ENCODE measurements at places on chromosomes 4 and X.
A peak's percentile ranks its signal among the peaks of the same experiment; 100 is the strongest.

GRCh38 chr4:8163436-8164193, 5.0 kb upstream of the ABLIM2 start:
- DNase-seq, result no peak

DNA sequence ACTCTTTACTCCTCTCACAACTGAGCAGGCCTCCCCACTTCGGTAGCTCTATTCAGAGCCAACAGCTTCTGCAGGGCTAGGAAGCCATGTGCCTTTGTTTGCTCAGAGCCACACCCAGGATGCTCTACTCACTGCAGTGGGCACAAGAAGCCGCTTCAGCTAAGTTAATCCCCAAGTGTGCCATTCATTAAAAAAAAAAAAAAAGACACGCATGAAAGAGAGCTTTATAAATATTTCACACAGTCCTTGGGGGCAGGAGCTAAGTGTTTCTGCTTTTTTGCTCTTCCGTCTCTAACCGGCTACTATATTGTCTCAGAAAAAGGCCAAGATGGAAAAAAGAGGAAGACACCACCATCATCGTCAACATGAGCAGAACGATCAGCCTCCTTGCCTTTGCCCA, 8.1 kb downstream of the CRMP1 start:
- no peak for DNase-seq

- peak; percentile 93 for DNase-seq
These were observed 6.7 kb downstream of the SLC7A11 start for GRCh38 chr4:138235419-138235952.

- DNase-seq, result no peak
These were observed 4.8 kb downstream of the CPE start for GRCh38 chr4:165383591-165384073.

GRCh38 chr4:46390355-46391058, 579 bp upstream of the GABRA2 start:
- no peak for DNase-seq

DNA sequence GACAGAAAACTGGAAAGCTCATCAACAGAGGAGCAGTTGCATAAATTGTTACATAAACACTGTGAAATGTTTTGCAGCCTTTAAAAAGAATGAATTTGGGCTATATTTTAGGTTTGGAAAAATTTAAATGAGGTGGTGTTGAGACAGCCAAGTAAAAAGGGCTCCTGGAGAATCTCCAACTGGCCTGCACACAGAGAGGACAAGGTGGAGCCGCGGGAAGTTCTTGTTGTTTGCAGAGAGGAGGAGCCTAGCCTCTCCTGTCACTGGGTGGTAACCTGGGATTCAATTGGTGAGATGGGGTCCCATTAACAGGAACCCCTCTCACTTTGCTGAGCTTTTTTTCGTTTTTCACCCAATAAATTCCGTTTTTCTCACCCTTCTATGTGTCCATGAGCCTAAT, 13.4 kb downstream of the GIMD1 start:
- DNase-seq, result no peak

DNA sequence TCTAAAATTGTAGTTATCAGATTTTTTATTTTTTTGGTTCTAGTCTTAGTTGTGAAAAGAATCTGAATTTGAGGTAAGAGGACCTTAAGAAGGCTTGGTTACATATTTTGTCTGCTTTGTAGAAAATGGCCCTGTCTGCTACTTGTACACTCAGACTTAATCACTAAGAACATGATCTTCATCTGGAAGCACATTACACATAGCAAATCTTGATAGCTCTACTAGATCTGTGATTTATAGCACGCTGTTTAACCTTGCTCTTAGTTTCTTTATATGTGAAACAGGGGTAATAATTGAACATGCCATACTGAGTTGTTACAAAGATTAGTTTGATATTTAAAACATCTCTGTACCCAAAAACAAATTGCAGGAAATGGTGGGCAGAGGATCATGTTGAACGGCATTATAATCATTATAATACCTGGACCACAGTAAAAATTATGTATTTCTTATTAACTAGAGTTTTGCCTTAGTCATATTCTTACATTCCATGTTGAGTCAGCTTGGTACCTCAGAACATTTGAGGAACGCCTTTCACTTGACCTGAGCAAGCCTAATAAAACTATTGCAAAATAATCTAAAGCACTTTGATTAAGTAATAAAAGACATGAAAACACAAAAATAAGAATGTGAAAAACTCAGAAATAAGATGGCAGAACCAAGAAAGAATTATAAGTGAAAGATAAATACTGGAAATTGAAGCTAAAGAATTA, 738.0 kb upstream of the AADAT start:
- no peak for DNase-seq

DNA sequence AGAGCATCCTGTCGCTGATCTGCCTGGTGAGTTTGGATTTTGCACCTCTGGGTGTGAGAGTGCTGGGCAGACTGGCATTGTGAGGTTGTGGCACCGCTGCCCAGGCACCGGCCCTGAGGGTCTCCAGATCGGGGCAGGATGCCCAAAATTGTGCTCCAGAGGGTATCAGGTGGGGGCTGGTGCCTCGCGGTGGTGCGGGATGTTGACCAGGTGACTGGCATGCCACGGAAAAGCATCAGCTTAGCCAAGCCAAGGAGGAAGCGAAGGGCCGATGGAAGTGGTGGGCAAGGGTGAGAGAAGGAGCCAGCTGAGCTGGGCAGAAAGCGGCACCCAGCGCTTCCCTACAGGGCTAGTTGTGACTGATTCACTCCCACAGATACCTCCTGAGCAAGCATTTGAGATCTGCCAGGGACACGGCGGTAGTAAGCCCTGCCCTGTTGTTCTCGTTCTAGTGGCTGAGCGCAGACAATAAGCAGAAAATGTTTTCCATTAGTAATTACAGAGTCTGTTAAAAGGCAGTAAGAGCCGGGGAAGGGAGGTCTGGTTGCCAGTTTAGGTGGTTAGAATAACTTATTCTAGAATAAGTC, 809 bp downstream of the ZFP92 start:
- DNase-seq, result no peak

DNA sequence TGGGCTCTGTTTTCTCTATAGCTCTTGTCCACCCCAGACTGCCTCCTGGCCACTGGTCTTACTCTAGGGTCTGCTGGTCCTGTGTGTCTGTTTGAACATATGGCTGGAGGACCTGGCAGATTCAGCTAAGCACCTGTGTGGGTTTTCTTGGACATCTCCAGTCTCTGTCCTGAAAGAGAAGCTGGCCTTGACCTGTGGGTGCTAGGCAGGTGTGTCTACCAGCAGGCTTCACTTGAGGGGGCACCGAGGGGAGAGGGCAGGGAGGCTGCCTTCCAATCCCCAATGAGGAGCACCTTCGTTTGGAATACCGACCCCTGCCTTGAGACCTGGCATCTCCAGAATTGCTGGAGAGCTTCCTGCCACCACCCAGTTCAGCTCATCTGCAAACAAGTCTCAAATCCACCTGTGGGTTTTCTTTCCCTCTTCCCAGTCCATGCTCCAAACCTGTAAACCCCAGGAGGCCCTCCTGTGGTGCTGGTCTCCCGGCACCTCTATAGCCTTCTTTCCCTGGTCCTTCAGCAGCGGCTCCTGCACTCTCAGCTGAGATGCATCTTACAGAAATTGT, 45.2 kb downstream of the HTRA3 start:
- DNase-seq, result no peak

DNA sequence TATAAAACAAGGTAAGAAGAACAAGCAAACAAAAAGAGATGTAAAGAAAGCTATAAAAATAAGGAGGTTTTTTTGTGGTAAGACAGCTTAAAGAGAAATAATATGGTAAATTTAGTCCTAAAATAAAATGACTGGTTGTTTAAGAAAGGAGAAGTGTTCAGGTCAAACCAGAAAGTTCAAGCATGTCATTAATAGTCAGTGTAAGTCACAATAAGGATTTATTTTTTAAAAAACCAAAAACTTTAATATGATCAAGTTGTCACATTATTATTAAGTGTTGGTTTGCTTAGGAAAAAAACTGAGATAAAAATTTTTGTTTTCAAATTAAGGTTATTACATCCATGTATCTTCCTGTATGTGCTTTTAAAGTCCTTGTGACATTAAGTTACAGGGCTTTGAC, 19.1 kb downstream of the ASIC5 start:
- no peak for DNase-seq

DNA sequence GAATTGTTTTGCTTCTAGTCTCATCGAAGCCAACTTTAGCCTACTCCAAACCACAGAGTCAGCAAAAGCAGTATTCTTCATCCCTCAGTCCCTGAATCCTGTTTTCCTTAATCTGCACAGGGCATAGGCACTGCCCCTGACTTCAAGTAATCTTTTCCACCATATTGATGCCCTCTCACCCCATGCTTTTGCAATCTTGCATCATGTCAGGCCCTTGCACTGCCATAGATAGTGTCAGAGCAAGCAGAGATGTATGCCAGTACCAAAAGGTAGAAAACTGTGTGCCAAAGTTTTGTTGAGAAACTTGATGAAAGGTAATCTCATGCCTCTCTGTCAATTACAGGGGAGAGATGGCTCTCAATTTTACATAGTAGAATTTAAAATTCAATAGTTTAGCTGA, 131.1 kb downstream of the CFAP299 start:
- no peak for DNase-seq

All from BJ (cell line).